Astrocyte (in vitro differentiated cells and primary cell): ENCODE measurements at places on chromosomes 2 and 18. TPM values are rescaled to one million over a fixed set of nuclear protein-coding genes. Genes with fewer than 3 reads are reported as not detected.

- peaks cover 9% of the 10 kb centered on the region for H3K4me1 ChIP-seq
- no peaks in the 10 kb centered on the region for H3K36me3 ChIP-seq
- H3K27me3 ChIP-seq, result no peaks in the 10 kb centered on the region
- DNase-seq, result no peak
- H3K27ac ChIP-seq, result no peak overlapping the region
These were observed 18.5 kb upstream of the NPAS2 start for GRCh38 chr2:100801402-100801801.

The REG1B gene
- total RNA-seq, result not detected in 2 replicates

- H3K27ac ChIP-seq, result peak overlapping the region; percentile 11
- peaks cover 6% of the 10 kb centered on the region for H3K4me1 ChIP-seq
- DNase-seq, result peak; percentile 74
- no peaks in the 10 kb centered on the region for H3K27me3 ChIP-seq
- no peak overlapping the region for H3K4me3 ChIP-seq
- H3K36me3 ChIP-seq, result no peaks in the 10 kb centered on the region
These were observed 8.6 kb upstream of the ME2 start for GRCh38 chr18:50870138-50870845.

DNA sequence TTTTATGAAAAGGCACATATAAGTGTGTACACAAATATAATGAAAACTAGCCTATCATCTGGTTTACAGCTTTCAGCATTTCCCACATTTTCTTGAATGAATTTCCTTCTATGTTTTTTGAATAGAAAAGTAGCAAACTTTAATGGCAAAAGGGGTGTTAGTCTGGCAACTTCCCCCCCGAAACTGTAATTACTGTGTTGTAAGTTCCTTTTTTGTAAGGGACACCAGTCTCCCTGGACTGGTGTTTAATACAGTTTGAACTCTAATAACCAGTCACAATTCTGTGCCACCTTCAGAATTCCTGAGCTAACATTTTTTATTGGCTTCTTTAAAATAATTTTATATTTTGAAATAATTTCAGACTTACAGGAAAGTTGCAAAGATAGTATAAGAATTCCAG is 94.2 kb downstream of the ACSL3 start:
- no peak overlapping the region for H3K4me3 ChIP-seq
- H3K36me3 ChIP-seq, result no peaks in the 10 kb centered on the region
- H3K27ac ChIP-seq, result no peak overlapping the region
- no peak for DNase-seq

DNA sequence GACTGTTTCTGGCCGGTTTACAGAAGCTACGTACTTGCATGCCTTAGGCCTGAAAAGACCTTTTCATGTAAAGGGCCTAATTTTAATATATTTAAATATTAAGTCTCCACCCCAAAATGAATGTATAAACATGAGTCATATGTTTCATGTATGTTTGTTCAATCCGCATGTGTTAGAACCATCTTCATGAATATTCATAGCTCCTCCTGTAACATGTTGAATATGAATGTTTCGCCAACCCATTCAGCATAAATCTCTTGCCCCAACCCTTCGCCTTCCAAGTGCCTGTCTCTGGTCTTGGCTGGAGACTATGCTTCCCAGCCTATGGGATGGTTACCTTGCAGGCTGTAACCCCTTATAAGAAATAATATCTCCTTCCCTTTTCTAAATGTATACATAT is 212.5 kb downstream of the SCG2 start:
- H3K36me3 ChIP-seq, result no peaks in the 10 kb centered on the region
- no peak for DNase-seq
- H3K4me1 ChIP-seq, result no peaks in the 10 kb centered on the region
- no peak overlapping the region for H3K4me3 ChIP-seq
- no peaks in the 10 kb centered on the region for H3K27me3 ChIP-seq

DNA sequence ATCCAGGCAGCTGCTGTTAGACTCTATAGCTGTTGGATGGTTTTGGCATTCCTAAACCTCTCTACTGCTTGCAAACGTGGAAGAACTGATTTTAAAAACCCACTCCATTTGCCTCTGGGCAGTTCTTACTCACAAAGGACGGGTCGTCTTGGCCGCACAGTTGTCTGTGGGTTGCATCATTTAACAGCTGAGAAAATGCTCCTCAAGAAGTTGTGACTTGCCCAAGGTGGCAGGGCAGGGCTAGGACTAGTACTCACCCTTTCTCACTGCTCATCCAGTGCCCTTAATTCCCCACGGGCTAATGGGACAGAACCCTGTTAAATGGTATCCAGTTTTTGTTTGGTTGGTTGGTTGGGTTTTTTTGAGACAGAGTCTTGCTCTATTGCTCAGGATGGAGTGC is 997 bp upstream of the DRC1 start:
- H3K4me1 ChIP-seq, result peaks cover 9% of the 10 kb centered on the region
- no peaks in the 10 kb centered on the region for H3K27me3 ChIP-seq
- H3K4me3 ChIP-seq, result no peak overlapping the region
- DNase-seq, result no peak
- no peak overlapping the region for H3K27ac ChIP-seq

- no peaks in the 10 kb centered on the region for H3K4me1 ChIP-seq
- no peak overlapping the region for H3K27ac ChIP-seq
- DNase-seq, result no peak
- H3K4me3 ChIP-seq, result no peak overlapping the region
These were observed 186.8 kb downstream of the BCL2 start for GRCh38 chr18:63132819-63133200.

The GYPC gene
- 26.5 and 29.3 TPM in 2 replicates for total RNA-seq

DNA sequence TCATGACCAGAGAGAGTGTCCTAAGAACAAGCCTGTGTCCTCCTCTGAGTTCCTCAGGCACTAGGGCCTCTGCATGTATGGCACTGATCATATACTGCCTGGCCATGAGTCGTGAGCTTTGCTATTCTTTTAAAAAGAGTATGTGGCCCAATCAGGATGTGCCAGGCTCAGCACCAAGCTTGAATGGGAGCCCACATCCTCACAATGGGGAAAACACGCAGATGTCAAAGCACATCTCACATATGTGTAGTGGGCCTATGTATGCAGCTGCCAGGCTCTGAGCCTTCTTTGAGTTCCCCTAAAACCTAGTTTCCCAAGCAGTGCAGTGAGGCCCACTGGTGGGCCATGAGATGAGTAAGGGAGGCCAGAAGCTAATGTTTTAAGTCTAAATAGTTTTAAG is 69.9 kb upstream of the SLC1A4 start:
- no peak overlapping the region for H3K27ac ChIP-seq
- H3K27me3 ChIP-seq, result no peaks in the 10 kb centered on the region
- no peak for DNase-seq

DNA sequence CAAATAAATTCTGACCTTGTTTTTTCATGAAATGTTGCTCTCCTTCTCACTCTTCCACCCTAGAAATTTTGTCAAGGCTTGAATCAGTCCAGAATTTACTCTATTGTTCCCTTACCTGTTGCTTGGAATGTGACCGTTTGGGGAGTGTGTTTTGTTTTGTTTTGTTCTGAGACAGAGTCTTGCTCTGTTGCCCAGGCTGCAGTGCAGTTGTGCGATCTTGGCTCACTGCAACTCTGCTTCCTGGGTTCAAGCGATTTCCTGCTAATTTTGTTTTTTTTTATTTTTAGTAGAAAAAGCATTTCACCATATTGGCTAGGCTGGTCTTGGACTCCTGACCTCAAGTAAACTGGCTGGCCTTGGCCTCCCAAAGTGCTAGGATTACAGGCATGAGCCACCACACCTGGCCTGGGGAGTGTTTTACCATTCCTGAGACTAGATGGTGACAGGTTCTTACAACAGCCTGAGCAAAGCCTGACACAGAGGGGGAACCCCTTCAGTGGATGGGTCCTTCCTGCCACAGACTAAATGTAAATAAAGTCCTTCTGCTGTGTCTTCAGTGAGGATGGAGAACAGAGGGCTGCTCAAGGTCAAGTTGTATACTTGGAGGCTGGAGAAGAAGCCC is 52.0 kb downstream of the HAUS1 start:
- peaks cover 34% of the 10 kb centered on the region for H3K4me1 ChIP-seq
- no peak for DNase-seq
- H3K27me3 ChIP-seq, result no peaks in the 10 kb centered on the region
- H3K36me3 ChIP-seq, result no peaks in the 10 kb centered on the region
- H3K4me3 ChIP-seq, result peak overlapping the region; percentile 6

The SPDYA gene
- 1.3 and 1.4 TPM in 2 replicates for total RNA-seq

- no peak for DNase-seq
- H3K4me1 ChIP-seq, result peaks cover 17% of the 10 kb centered on the region
- no peak overlapping the region for H3K27ac ChIP-seq
- H3K36me3 ChIP-seq, result peaks cover 15% of the 10 kb centered on the region
These were observed 62.4 kb downstream of the MRPS9 start for GRCh38 chr2:105100046-105100840.

DNA sequence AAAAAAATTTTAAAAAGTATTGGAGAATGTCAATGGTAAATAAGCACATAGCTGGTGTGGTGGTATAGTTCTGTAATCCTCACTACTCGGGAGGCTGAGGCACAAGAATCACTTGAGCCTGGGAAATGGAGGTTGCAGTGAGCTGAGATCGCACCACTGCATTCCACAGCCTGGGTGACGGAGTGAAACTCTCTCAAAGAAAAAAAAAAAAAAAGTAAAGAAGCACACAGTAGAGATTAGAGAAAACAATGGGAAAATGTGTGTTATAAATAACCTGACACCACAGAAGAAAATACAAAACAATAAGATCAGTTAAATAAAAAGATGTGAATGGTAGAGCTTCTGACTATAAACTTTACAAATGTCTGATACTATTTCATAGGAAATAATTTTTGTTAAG is 163.7 kb upstream of the WDSUB1 start:
- peaks cover 3% of the 10 kb centered on the region for H3K36me3 ChIP-seq
- H3K4me1 ChIP-seq, result no peaks in the 10 kb centered on the region
- no peak overlapping the region for H3K27ac ChIP-seq
- no peaks in the 10 kb centered on the region for H3K27me3 ChIP-seq
- H3K4me3 ChIP-seq, result no peak overlapping the region

DNA sequence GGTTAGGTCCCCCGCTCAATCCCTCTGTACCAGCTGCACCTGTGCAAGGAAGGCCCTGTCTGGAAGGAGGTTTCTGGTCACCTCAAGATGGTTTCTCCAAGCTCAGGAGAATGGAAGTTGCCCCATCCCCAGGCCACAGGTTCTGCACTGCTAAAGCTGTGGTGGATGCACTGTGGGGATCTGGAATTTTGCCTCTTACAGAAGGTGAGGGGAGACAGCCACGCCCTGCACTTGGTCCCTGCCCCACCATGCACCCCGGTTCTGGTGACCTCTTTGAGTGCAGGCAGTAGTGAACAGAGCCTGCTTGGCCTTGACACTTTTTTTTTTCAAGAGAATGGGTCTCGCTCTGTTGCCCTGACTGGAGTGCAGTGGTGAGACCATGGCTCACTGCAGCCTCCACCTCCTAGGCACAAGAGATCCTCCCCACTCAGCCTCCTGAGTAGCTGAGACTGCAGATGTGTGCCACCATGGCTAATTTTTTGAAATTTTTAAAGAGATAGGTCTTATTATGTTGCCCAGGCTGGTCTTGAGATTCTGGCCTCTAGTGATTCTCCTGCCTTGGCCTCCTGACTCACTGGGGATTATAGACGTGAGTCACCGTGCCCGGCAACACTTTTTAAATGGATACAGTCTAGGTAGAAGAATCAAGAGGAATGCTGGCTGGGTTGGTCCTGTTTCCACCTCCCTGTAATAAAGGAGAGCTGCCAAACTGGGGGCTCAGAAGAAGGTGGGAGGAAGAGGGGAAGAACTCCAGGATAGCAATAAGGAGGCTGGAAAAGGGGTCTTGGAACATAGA is 5.8 kb upstream of the NT5DC4 start:
- H3K4me3 ChIP-seq, result no peak overlapping the region
- DNase-seq, result no peak
- peaks cover 3% of the 10 kb centered on the region for H3K27me3 ChIP-seq
- peaks cover 17% of the 10 kb centered on the region for H3K4me1 ChIP-seq

The KIF3C gene
- 37.6 and 38.7 TPM in 2 replicates for total RNA-seq

DNA sequence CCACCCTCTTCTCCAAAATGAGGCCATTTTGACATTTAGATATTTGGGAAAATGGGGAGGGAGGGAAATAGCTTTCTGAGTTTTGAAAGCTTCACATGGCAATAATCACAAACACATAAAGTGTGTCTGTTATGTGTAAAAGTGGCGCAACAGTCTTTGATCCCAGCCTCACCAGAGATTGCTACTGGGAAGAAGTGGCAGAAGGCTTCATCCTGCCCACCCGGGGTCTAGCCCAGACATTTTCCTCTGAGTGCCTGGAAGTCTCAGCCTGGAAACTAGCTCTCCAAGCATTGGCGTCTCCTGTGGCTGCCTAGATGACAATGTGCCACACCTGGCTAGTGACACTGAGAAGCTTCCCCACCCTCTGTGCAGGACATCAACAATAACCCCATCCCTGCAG is 1.7 kb upstream of the LBH start:
- DNase-seq, result no peak
- H3K4me1 ChIP-seq, result peaks cover 48% of the 10 kb centered on the region
- H3K36me3 ChIP-seq, result no peaks in the 10 kb centered on the region
- no peak overlapping the region for H3K27ac ChIP-seq
- no peaks in the 10 kb centered on the region for H3K27me3 ChIP-seq

GRCh38 chr18:78612318-78612717 is 367.3 kb upstream of the SALL3 start:
- DNase-seq, result no peak
- H3K27me3 ChIP-seq, result no peaks in the 10 kb centered on the region
- no peaks in the 10 kb centered on the region for H3K4me1 ChIP-seq
- no peaks in the 10 kb centered on the region for H3K36me3 ChIP-seq
- H3K4me3 ChIP-seq, result no peak overlapping the region

The RGPD3 gene
- 0.10 and 0.16 TPM in 2 replicates for total RNA-seq

DNA sequence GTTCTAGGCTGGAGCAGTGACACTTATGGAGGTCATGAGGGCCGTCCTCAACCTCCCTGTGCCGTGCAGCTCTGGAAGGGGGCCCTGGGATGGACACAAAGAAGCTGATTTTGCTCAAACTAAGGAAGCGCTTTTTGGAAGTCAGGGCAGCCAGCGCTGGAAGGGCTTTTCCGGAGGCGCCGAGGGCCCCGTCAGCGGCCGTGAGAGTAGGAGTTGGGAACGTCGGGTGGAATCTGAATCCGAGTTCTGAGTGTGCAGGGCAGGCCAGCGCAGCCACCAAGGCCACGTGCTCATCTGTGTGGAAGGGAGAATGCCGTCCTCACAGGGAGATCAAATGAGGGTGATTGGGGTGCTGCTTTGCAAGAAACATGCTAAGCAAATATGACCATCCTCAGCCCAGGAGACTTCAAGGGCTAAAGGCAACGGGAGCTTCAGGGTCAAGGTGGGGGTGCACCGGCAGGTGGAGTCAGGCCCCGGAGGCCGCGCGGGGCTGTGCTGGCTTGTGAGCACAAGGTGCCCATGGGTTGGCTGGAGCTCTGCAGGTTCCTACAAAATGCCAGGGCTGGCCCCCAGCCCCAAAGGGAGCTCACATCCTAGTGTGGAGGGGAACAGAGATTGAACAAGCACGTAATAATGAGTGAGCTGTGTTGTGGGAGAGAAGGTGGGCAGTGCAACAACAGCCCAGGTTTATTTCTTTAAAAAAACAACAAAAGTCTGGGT is 70.4 kb upstream of the HPCAL1 start:
- DNase-seq, result no peak
- no peak overlapping the region for H3K27ac ChIP-seq
- H3K4me1 ChIP-seq, result peaks cover 5% of the 10 kb centered on the region
- no peaks in the 10 kb centered on the region for H3K36me3 ChIP-seq
- no peak overlapping the region for H3K4me3 ChIP-seq

- no peak for DNase-seq
- no peaks in the 10 kb centered on the region for H3K27me3 ChIP-seq
- H3K4me1 ChIP-seq, result no peaks in the 10 kb centered on the region
- peaks cover 5% of the 10 kb centered on the region for H3K36me3 ChIP-seq
- no peak overlapping the region for H3K27ac ChIP-seq
These were observed 45.3 kb downstream of the PIKFYVE start for GRCh38 chr2:208311321-208311720.
